Psoas muscle (tissue), 8 donors: ENCODE measurements at places on chromosomes 16 and 17. TPM values are rescaled to one million over a fixed set of nuclear protein-coding genes. Genes with fewer than 3 reads are reported as not detected.

- no peak for DNase-seq
Measured at GRCh38 chr16:13883881-13884280, 36.1 kb upstream of the ERCC4 start.

GRCh38 chr16:84461029-84461412 lies 43.4 kb downstream of the MEAK7 start:
- no peak for DNase-seq

DNA sequence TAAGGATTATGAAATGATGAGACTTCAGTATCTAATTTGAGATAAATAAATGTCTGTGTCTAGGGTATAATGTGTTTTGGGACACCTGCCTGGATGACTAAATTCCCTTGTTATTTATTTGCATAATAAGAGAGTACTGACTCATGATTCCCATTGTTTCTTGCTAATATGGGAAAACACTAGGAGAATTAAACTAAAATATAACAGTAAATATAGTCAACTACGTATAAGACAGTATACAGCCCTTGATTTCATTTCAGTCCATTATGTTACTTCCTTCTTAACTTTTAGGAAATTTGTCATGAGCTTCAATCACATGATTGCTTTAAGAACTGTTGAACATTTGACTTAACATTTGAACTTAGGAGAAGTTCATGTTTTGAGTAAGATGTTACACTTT lies 62.4 kb downstream of the VMP1 start:
- no peak for DNase-seq

The RNU2-1 gene
- 4,375 TPM for total RNA-seq

- peak; percentile 95 for DNase-seq
Measured at GRCh38 chr16:72989579-72990551, 58.1 kb downstream of the ZFHX3 start.

DNA sequence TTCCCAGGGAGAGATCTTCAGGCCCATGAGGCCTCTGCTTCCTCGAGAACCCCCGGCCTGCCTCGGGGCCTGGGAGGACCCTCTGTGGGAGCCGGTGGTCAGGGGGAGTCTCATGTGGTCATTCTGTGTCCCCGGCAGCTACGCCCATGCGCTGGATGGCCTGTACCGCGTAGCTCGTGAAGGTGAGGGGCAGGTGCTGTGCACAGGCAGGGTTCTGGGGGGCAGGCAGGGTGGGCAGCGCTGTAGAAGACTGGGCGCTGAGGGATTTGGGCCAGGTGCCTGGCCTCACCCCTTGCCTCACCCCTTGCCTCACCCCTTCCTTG lies 4.6 kb downstream of the SLC25A10 start:
- no peak for DNase-seq

GRCh38 chr17:29589524-29590410 lies at the start of gene GIT1:
TSS of gene GIT1 (minus strand) at chr17:29589648. CDS start at chr17:29589378, 270 bp downstream.
- DNase-seq, result peak; percentile 92

- no peak for DNase-seq
Measured at GRCh38 chr17:20775331-20775730, 195.8 kb downstream of the CDRT15L2 start.
